Erythroblast (primary cell): ENCODE measurements at places on chromosomes 1 and 21.
A peak's percentile ranks its signal among the peaks of the same experiment; 100 is the strongest.

DNA sequence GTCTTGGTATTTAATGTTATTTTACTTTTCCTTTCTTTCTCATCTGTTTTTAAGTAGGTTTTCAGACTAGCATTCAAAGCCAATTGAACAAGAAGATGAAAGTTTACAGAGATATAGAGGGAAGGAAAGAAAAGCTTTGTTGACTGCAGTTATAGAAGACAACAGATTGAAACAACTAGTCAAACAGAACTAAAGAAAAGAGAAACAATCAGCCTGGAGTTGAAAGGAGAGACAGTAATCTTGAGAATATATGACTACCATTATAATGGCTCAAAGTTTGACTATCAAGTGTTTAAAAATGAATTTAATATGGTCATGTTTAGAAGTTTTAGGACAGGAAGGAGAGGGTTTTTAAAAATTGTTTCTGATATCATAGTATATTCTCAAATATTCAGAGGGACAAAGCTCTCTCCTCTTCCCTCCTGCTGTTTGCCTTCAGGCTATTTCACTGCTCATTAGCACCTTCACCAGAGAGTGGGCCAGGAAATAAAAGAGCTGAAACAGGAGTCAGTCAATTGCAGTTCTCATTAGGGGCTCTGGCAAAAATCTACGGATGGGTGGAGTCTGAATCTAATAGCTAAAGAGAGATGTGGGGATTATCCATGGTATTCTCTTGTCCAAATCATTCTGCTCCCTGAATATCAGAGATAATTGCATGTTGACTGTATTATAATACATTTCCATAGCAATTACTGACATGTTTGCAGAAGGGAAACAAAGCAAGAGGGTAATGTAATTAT lies 577.8 kb downstream of the BRINP3 start:
- DNase-seq, result no peak

GRCh38 chr1:47529520-47530098 lies 91.8 kb downstream of the FOXD2 start:
- peak; percentile 16 for DNase-seq

DNA sequence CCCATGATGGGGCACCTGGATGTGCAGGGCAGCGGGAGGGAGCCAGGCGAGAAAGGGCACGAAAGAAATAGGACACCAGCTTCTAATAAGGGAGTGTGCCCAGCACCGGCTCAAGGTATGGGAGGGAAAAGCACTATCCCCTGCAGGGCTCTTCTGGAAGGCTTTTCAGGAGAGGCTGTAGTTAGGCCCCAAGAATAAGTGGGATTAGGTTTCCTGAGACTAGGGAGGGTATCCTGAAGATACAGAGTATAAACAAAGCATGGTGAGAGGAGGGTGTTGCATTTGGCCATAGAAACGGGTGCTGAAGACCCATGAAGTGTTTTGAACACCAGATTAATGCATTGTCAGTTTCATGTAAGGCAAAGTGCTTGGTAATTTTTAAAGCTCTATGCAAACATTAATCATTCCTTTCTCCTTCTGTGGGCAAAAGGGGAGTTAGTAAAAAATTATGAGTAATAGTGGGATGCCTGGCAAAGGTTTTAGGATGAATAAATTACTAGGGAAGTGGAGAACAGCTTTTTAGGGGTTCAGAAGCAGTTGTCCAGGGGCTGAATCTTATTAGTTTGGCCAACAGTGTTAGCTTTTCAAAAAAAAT lies 74.0 kb downstream of the SYT6 start:
- no peak for DNase-seq

DNA sequence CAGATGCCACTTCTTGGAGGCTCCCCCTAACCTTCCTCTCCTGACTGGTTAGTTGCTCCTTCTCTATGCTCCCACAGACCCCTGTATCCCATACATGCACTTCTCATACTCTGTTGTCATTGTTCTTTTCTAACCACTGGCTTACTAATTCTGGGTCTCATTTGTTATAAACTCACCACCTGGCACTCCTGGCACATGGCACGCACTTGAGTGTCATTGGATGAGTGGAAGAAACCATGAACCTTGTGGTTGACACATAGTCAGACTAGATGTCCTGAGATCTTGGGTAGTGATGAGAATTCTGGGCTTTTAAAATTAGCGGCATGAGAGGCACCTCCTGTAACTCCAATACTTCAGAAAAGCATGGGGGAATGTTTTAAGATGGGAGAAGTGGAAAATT lies 49.3 kb downstream of the TRIM62 start:
- no peak for DNase-seq

- no peak for DNase-seq
These were observed 13.8 kb downstream of the RNU5D-1 start for GRCh38 chr1:44717156-44717555.

DNA sequence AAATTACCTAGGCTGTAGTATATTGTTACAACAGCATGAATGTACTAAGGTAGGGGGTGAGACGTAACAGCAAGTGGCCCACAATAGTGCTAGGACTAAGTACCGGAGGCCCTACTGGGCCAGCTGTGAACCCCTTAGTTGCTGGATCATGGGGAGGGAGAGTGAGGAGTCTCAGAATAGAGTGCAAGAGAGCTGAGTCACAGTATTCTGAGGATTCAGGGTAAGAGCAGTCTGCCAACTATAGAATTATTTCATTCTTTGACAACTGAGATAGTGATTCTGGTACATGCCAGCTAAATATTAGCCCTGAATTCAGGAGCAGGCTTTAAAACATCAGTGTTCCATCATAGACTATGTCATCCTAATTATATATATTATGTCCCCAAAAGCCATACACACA lies 218.7 kb downstream of the TM2D1 start:
- DNase-seq, result no peak

DNA sequence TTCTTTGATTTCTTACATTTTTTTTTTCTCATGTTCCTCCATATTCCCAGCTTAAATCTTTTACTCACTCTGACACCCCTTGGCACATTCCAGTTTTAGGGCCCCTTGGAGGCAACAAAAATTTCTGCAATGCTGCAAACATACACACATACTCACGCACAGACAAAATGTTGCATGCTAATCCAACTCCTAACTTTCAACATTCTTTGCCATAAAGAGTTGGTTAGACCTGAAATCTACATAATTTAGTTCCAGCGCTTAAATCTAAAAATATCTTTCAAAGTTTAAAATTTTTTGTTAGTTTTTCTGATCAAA lies 103.9 kb downstream of the PTPN14 start:
- no peak for DNase-seq

- DNase-seq, result no peak
These were observed 9.3 kb downstream of the SLC26A9 start for GRCh38 chr1:205933671-205934618.

- DNase-seq, result peak; percentile 51
These were observed 161.5 kb downstream of the DNM3 start for GRCh38 chr1:172002725-172003345.

DNA sequence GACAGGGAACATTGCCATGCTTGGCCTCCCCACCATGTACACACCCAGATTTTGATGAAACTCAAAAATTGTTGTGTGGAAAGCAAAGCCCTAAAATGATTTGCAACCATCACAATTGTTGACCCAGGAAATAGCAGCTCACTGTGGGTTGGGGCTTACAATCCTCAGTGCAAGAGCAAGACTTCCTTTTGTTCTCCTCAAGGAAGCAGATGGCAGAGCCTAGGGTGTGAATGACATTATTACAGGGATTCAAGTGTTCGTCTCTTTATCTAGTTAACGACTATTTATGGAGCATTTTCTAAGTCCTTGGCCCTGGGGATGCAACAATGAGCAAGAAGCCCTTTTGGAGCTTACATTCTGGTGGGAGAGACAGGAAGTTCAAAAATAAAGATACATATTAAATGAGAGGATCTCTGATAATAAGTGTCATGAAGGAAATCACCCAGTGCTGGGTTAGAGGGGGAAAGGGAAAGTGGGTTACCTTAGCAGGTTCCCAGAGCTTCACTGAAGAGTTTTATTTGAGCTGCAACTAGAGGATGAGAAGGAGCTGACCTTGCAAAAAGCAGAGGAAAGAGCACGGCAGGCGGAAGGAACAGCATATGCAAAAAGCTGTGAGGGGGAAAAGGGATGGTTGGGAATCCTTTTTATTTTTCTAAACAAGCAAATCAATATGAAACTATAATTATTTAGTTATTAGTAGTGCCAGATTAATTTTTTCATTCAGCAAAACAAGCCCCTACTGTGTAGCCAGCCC lies 38.5 kb upstream of the ID3 start:
- DNase-seq, result no peak

GRCh38 chr1:65308781-65309303 lies 501 bp upstream of the DNAJC6 start:
- peak; percentile 44 for DNase-seq

- DNase-seq, result no peak
These were observed 595 bp downstream of the IL10RB start for GRCh38 chr21:33266789-33267135.

GRCh38 chr1:94936861-94937620 lies 10.1 kb upstream of the CNN3 start:
- DNase-seq, result no peak

DNA sequence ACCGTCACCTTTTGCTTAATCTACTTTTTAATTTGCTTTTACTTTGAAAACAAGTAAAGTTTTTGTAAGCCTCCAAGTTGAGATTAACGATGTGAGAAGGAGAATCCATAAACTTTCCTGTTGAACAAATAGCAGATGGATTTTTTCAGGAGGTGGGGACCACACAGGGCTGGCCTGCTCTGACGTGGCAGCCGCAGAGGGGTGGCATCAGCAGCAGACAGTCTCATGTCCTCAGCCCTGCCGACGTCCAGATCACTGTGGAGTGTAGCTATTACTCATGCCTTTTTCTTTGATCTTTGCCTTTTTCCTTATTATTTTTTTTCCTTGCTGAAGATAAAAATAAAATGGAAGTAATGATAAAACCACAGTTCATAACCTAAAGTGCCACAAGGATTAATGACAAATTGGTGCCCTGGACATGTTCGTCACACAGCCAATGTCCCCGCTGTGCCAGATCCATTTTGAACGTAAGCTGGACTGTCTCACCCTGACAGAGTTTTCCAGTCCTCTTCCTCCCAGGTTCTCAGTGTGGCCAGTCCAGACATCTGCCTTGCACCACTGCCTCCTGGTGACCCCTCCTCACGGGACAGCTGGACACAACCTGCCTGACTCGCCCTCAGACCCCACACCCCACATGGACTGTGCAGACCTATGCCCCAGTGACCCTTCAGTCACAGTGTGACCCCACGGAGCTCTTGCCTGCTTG lies 15.4 kb upstream of the ZBTB21 start:
- no peak for DNase-seq

DNA sequence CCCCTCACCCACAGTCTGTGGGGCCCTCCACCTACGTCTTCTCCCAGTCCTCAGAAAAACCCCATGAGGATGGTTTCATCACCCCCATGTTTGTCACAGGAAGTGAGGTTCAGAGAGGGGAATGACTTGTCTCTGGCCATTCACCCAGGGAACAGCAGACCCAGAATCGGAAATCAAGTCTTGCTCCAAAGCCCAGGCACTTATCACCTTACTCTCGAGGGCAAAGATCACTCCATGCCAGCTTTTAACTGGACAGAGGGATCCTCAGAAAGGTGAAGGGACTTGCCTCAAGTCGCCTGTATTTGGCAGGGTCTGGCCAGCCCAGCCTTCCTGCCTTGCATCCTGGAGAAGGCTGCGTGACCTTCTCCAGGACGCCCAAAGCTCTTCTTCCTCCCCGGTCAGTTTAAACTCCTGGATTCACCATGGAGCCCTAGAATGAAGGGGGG lies 57.9 kb upstream of the SSBP3 start:
- DNase-seq, result no peak

- DNase-seq, result no peak
These were observed 69.4 kb upstream of the ACTRT2 start for GRCh38 chr1:2951856-2952255.

DNA sequence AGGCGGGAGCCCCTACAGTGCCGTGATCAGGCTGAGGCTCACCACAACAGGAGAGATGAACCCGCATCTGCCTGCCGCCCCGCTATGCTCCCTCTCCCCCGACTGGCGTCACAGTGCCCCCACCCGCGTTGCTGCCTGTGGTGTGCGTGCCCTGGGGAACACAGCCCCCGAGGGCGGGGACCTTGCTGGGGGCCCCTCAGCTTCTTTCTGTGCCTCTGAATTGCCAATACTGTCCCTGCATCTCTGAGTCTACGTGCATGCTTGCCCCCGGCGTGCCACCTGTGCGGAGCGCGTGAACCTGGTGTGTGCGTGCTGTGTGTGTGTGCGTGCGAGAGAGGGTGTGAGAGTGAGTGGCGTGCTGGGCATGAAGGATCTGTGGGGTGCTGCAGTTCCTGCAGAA lies 10.3 kb downstream of the PARS2 start:
- DNase-seq, result no peak

GRCh38 chr1:220157738-220158137 lies 63.8 kb downstream of the IARS2 start:
- no peak for DNase-seq

GRCh38 chr1:51697166-51697565 lies 80.3 kb downstream of the OSBPL9 start:
- DNase-seq, result no peak

DNA sequence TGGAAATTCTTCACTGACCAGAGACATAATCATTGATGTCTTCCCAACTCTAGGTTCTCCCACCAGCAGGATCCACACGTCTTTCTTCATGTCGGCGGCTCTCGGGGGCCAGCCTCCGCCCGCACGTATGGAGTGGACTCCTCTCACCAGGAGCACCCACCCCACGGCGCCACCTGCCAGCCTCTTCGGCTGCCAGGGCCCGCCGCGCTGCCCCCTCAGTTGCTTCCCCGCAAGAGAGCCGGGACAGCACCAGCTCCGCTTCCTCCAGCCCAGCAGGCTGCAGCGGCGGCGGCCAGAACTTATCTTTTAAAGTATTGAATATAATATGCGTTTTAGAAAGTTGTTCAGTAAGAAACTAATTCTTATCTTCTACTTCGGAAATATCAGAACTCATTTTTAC lies 273.5 kb downstream of the LIPI start:
- no peak for DNase-seq

- no peak for DNase-seq
These were observed 520.5 kb downstream of the SMYD3 start for GRCh38 chr1:245986404-245987218.

GRCh38 chr1:12480748-12481362 lies 137.2 kb downstream of the DHRS3 start:
- DNase-seq, result no peak

DNA sequence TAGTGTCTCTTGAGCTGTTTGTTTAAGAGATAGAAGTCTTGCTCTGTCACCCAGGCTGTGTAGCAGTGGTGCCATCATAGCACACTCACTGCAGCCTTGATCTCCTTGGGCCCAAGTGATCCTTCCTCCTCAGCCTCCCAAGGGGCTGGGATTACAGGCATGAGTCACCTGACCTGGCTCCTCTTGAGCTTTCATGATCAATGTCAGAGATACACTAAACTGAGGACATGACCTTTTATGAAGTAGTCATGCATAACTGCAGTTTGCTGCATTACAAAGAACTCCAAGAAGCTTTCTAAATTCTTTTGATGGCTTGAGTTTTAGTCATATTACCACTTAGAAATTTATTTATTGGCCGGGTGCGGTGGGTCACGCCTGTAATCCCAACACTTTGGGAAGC lies 77.7 kb downstream of the CC2D1B start:
- peak; percentile 25 for DNase-seq
